ENCODE measurements at places on chromosomes 4 and X.

GRCh38 chr4:138460477-138461414 is 218.6 kb upstream of the SLC7A11 start:
- no peak for DNase-seq

GRCh38 chr4:1939664-1940509 is 68.7 kb downstream of the NSD2 start:
- DNase-seq: peak; percentile 51

- DNase-seq: no peak
Measured at GRCh38 chrX:47638816-47639215, 9.1 kb upstream of the CFP start.

DNA sequence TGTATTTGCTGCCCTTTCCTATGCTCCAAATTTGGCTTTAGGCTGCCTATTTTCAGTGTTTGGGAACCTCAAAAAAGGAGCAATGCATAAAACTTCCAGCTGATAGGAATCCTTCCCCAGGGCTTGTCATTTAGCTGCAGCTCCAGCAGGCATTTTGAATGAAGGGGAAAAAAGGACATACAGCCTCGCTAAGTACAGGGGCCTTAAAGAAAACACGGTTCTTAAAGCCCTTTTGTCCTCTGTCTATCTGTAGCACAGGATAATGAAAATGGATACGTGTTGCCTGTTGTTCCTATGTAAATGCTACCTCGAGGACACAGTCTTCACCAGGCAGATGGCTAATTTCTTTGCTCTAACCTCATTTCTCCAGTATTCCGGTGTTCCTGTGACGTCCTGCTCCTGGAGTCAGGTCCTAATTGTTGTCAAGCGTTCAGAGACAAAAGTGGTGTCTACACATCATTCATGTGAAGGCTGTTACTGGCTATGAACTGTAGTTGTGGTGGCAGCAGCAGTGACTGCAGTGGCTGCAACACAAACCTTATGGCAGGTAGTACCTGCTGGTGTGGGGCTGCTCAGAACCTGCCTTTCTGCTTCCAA is 117.4 kb downstream of the MGST2 start:
- no peak for DNase-seq

GRCh38 chr4:145644699-145645098 is 25.5 kb downstream of the MMAA start:
- no peak for DNase-seq

GRCh38 chr4:154593868-154594267 is 3.3 kb upstream of the FGA start:
- DNase-seq: no peak

GRCh38 chrX:101232316-101232715 is 12.7 kb downstream of the DRP2 start:
- DNase-seq: no peak

DNA sequence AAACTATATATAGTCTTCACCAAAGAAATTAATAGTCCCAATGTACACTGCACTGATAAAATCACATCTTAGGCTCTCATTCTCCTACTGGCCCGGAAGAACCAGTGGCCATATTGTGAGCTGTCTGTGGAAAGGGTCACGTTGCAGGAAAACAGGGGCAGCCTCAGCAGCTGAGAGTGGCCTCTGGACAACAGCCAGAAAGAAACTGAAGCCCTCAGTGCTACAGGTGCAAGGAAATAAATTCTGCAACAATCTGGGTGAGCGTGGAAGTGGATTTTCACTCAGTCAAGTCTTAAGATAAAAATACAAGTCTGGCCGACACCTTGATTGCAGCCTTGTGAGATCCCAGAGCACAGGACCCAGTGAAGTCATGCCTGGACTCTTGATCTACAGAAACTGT is 3.2 kb upstream of the SLC25A14 start:
- DNase-seq: no peak

DNA sequence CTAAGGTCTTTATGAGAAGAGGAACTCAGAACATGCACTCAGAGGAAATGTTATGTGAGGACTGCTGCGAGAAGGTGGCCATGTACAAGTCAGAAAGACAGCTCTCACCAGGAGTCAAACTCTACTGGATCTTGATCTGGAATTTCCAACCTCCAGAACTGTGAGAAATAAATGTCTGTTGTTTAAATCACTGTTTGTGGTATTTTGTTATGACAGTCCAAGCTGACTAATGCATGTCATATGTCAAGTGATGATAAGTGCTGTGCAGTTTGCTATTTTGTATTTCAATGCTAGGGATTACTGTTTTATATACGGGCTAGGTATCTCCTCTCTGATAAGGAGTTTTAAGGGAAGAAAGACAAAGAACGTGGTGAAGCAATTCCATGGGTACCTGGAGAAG is 162.3 kb downstream of the CPEB2 start:
- DNase-seq: no peak

DNA sequence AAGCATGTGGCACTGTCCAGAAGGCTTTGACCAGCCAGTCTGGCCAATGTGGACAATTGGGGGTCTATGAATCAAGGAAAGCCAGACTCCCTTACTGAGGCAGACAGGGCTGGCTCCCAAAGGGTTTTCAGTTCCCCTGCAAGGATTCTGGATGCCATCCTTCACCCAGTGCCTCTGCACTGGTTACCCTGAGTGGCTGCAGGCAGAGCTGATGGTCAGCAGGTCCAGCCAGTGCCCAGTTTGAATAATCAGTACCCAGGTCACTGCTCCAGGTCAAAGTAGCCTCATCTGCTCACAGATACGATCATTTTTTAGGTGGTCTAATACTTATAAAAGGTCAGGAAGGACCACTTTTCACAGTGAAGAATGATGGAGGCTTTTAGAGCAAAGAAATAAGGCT is 52.2 kb upstream of the MAMLD1 start:
- no peak for DNase-seq

DNA sequence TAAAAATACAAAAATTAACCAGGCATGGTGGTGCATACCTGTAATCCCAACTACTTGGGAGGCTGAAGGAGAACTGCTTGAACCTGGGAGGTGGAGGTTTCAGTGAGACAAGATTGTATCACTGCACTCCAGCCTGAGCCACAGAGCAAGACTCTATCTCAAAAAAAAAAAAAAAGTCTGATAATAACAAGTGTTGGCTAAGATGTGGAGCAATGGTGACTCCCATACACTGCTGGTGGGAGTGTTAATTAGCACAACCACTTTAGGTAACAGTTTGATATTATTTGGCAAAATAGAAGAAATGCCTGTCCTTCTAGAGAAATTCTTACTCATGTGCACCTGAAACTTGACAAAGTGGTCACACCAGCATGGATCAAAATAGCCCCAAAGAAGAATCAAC is 106.2 kb upstream of the SLC34A2 start:
- DNase-seq: no peak

DNA sequence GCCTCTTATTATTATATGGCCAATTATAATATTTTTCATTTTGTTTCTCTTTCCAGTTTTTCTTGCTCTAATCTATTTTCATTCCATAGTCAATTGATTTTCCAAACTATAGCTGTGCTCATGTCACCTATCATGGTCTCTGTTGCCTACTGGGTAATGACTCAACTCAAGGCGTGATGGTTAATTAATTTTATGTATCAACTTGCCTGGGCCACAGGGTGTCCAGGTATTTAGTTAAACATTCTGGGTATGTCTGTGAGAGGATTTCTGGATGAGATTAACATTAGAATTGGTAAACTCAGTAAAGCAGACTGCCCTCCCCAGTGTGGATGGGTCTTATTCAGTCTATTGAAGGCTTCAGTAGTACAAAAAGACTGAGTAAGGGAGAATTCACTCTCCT is 9.9 kb downstream of the FHIP1A start:
- DNase-seq: no peak

Data from smooth muscle cell of the brain vasculature (primary cell).